Posterior vena cava (tissue), 2 donors: ENCODE measurements at places on chromosomes 11 and 22. TPM values are rescaled to one million over a fixed set of nuclear protein-coding genes. Genes with fewer than 3 reads are reported as not detected.
A peak's percentile ranks its signal among the peaks of the same experiment; 100 is the strongest.

DNA sequence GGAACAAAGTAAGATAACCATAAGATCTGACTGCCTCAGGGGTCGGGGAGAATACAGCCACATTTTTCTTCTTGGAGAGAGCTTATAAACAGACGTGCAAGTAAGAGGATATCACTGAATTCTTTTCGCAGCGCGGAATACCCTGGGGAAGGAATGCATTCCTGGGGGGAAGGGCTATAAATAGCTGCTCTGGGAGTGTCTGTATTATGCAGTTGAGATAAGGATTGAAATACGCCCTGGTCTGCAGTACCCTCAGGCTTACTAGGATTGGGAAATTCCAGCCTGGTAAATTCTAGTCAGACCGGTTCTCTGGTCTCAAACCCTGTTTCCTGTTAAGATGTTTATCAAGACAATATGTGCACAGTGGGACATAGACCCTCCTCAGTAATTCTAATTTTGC, 1491.7 kb upstream of the RAG2 start:
- DNase-seq = no peak

DNA sequence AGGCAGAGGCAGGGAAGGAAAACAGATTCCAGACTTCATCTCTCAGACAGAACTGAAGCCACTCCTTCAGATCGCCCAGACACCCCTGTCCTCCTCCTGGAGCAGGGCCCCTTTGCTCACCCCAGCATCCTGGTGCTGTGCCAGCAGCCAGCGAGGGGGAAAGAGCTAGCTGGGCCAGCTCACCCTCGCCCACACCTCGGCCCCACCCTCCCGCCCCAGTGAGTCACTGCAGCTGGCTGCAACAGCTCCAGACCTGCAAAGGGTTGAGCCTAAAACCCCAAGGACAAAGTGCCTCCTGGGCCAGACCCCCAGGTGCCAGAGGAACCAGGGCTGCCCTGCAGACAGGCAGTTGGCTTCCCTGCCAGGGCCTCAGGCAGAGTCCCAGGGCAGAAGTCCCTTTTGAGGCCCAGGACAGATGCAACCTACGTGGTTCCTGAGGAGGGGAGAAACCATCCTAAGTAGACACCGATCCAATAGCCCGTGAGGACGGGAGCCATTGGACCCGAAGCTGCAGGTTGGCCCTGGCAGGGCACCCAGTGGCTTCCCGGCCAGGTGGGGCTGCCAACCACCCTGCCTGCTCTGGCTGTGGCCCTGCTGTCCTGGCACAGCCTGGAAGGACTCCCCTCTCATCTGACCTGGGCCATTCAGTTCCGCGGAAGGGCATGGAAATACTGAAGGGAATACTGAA, 7.2 kb downstream of the AHNAK start:
- peak; percentile 94 for DNase-seq

DNA sequence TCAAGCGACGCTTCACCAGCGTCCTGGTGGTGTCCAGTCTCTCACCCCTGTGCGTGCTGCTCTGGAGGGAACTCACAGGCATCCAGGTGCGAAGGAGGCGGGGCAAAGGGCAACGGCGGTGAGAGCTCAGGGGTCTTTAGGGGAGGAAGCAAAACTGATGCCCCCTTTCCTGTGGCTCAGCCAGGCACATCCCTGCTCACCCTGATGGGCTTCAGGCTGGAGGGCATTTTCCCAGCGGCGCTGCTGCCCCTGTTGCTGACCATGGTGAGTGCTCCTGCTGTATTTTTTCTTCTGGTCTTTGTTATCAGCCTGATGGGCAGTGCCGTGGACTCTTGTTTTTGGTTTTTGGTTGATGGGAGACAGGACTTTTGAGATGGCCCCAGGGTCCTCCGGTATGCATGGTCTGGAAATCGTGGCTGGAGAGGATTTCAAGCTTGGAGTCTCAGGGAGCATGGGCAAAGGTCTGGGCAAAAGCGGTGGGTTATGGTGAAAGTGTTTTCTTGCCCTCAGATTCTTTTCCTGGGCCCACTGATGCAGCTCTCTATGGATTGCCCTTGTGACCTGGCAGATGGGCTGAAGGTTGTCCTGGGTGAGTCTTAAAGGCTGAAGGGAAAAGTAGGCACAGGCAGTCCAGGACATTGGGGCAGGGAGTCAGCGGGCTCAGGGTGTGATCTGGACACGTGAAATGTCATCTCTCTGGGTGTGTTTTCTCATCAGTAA, 695 bp downstream of the RCE1 start:
- no peak for DNase-seq

XRRA1 gene
- 6.9 TPM for total RNA-seq

GDPD4 gene
- total RNA-seq = not detected

DNA sequence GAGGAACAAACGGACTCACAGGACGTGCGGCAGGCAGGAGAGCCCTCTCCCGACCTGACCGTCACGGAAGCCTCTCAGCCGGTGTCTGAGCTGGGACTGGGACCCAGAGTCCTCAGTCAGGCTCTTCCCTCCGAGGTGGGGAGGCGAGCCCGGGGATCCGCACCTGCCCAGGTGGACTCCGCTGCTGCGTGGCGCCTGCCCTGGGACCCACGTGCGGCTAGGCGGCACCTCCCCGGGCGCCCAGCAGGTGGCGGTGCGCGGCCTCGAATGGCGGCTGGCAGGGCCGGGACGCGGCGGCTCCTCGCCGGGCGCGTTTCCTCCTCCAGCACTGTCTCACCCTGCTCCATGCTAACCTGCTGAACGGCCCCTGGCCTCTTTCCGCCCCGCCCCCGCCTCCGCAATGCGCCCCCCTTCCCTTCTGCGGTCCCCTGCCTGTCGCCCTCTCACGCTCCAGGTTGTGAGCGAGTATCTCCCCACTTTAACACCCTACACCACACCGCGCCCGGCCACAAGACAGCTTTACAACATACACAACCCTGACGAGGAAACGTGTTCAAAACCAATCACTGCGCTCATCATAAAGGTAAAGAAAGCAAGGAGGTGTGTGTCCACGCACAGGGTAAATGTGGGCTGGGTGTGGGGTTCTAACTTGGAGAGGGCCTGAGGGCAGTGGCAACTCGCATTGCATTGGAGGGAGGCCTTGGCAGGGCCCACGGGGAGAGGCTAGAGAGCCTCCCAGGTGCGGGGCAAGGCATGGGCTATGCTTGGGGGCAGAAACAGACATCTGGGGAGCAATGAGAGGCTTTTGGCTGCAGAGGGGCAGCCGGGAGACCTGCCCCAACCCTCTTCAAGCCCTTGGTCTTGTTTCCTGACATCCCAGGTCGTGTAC, 25.9 kb upstream of the ATXN10 start:
- peak; percentile 92 for DNase-seq

- DNase-seq = no peak
Measured at GRCh38 chr11:112481893-112482292, 221.2 kb upstream of the PLET1 start.

DNA sequence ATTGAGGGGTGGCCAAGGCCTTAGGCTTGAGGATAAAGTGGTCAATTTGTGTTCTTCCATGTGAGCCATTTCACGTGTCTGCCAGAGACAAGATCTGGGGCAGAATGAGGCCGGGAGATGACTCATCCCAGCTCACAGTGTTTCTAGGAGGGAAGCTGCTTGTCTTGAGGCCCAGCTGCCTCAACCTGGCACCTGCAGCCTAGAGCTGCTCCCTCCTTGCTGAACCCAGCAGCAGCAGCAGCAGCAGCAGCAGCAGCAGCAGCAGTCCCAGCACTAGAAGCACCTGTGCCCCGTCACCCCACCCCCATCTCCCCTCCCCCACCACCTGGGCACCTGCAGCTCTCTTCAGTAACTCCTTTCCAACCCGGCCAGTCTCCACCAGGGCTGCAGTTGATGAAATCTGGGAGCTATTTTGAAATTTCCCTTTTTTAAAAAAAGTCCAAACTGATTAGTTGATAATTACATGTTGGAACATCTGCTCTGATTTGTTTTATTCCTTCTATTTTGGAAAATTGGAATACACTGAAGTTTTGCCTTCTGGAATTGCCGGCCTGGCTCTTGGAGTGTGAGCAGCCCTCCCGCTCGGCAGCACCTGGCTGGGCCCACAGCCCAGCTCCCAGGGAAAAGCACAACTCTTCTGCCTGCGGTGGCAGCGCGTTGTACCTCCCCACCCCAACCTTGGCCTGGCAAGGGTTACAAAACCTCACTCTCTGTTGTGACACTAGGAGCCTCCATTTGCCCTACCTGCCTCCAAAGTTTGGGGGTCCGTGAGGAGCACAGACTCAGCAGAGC, 143.5 kb downstream of the NXPE2 start:
- DNase-seq = no peak

- no peak for DNase-seq
Measured at GRCh38 chr11:88886796-88887195, 179.0 kb downstream of the GRM5 start.

GRCh38 chr11:61716478-61717285, 35.8 kb upstream of the MYRF start:
- no peak for DNase-seq

DNA sequence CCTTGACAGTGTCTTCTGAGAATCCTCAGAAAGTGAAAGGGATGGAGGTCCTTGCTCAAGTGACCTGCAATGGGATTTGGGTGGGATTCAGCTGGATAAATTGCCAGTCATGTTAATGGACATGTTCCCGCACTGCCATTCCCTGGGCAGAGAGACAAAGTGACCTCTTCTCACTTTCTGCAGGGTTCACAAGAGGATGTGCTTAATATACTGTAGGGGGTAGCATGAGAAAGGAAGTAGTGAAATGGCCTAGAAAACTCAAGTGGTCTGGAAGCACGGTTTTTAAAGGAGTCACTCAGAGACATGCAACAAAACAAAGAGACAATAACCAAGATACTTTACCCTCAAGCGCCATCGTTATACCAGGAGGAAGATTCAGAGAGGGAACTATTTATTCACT, 70.2 kb downstream of the NELL1 start:
- no peak for DNase-seq

DNA sequence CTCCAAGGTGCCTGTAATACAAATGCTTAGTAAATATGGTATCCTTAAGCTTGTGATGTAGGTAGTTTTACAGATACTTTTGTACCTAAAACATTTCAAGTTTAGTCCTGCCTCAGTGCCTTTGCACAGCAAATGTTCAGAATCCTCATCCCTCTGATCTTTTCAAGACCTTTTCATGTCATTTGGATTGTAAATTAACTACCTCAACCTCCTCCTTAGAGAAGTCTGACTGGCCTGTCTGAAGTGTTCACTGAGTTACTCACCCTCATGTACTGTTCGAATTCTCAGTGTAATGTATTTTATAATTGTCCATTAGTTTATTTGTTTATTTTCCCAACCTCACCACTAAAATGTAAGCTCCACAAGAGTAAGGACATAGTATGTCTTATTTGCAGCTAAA, 147.5 kb downstream of the ELP4 start:
- DNase-seq = no peak

C11orf21 gene
- 1.3 TPM for total RNA-seq

DGAT2 gene
- 3.4 TPM for total RNA-seq

ELMOD1 gene
- total RNA-seq = 1.6 TPM

- DNase-seq = no peak
Measured at GRCh38 chr11:61954106-61954850, 4.1 kb downstream of the BEST1 start.

CDHR5 gene
- 0.10 TPM for total RNA-seq

DNA sequence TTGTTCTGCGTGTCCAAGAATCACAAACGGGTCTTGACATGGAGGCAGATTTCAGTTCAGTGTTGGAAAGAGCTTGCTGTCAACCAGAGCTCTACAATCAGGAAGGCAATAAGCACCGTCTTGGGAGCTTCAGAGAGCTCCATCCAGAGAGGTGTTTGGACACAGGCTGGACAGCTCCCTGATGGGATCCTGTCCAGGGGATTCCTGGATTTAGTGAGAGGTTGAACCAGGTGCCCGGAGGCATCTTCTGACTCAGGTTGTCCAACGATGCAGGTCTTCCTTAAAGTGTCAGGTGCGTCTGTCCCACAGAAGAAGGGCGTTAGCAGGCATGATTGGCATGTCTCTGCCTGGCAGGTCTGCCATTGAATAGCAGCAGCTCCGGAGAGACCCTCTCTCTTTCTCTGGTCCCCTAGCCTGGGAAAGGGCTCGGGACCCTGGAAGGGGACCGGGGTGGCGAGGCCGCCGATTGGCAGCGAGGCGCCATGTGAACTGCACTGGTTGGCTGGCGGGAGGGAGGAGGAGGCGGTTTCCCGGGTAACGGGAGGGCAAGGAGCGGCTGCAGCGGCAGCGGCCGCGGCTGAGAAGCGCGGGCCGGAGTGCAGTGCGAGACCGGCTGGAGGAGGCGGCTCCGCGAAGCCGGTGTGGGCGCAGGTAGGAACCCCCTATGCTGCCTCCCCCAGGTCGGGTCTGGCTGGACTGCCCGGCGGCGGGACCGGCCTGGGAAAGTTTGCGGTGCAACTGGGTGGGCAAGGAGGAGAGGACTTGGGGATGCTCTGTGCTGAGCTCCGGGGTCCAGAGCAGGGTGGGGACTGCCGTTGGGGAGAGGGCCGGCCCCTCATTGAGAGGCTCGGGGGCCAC, 104.1 kb upstream of the E2F8 start:
- DNase-seq = peak; percentile 88

GRCh38 chr11:106989078-106989455, 29.2 kb downstream of the GUCY1A2 start:
- DNase-seq = no peak

AKIP1 gene
- 15.4 TPM for total RNA-seq

- peak; percentile 61 for DNase-seq
Measured at GRCh38 chr11:126366064-126366822, 10.8 kb downstream of the ST3GAL4 start.

CD3D gene
- total RNA-seq = 1.2 TPM

LMO1 gene
- total RNA-seq = not detected

DNA sequence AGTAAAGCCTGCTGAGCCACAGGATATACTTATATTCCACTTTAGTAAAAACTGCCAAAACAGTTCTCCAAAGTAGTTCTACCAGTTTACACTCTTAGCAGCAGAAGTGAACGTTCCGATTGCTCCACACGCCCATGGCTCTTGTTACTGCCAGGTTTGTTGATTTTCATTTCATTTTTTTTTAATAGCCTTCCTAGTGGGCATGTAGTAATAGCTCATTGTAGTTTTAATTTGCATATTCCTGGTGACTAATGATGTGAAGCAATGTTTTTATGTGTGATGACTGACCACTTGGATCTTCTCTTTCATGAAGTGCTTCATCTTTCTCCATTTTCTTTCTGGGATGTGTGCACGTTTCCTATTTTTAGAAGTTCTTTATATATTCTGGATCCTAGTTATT, 4.8 kb upstream of the C11orf97 start:
- no peak for DNase-seq

GRCh38 chr11:58600510-58600909, 21.6 kb downstream of the ZFP91 start:
- no peak for DNase-seq

DNA sequence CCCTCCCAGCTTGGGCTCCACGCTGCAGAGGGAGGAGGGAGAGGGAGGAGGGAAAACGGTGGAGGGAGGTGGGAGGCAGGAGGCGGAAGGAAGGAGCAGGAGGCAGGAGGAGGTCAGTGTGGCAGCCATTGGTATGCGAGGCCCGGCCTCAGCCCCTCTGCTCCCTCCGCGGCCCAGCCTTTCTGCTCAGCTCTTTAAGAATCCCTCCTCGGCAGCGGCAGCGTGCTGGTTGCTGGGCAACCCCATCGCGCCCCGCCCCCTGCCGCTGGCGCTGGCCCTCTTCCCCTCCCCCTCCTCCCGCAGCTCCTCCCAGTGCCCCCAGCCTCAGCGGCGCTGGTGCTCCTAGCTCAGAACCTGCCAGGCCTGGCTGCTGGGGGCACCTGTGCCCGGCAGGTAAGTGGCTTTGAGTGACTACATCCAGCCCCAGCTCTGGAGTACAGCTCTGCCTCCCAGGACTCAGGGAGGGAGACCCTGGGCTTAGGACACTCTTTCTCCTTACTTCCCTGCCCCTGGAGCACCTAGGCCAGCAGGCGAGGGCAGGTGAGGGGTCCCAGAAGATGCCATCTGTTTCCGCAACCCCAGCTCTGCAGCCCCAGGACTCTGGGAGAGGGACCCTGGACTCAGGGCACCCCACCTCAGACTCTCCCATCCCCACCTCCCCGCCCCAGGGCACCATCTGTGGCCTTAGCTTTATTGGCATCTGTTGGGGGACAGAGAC, 7.2 kb upstream of the FLRT1 start:
- no peak for DNase-seq
